Germinal center (tissue), 1 donor: ENCODE measurements at places on chromosomes 4 and X.

GRCh38 chr4:163382178-163382869 lies 38.6 kb downstream of the NPY5R start:
- DNase-seq, result no peak

GRCh38 chr4:84878090-84878489 lies 88.4 kb downstream of the WDFY3 start:
- DNase-seq, result no peak

DNA sequence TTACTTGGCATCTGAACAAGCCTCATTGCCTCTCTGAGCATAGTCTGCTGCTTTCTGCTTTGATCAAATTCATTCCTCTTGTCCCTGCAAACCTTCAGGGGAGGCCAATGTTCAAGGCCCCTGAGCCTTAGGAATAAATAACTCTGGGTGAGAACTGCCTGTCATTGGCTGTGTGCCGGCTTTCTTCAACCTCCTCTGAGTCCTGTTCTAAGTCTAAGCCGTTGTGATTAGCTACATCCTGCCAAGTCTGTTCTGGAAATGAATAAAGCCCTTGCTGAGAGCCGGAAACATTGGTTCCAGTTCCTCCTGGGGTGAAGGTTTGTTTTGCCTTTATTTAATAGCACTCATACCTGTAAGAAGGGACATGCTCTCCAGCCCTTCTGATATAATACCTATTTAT lies 13.8 kb downstream of the RNF4 start:
- DNase-seq, result peak; percentile 52

DNA sequence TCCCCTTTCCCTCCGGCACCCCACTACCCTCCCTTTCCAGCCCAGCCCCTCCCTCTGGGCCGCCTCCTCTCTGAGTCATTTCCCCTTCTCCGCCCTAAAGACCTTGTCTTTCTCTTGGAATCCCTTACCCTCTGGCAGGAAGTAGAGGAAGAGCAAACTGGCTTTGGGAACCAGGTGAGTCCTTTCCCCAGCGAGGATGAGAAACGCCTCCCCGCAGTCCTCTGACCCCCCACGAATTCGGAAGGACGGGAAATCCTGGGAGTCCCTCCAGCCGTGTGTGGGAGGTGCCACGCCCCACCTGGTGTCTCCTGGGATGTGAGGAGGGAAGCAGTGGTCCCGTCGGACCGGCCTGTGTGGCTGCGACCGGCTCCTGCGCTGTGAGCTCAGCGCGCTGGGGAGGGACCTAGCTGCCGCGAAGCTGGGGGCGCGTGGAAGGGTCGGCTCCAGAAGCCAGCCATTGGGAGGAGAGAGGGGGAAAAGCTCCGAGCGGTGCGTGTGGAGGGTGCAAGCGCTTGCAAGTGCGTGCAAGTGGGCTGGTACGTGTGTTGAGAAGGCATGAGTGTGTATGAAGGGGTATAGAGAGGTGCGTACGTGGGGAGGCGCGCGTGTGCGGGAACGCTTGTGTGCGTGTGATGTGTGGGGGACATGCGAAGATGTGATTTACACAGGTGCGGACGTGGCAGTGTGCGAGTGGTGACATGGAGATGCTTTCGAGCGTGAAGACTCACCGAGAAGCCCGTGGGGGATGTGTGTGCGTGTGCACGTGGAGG lies 46.3 kb downstream of the TEX13B start:
- no peak for DNase-seq

- DNase-seq, result no peak
Measured at GRCh38 chr4:42747971-42748370, 91.1 kb upstream of the ATP8A1 start.

GRCh38 chr4:81512757-81513501 lies 41.2 kb upstream of the RASGEF1B start:
- peak; percentile 24 for DNase-seq

- DNase-seq, result no peak
Measured at GRCh38 chrX:40966213-40966820, 118.9 kb upstream of the USP9X start.

DNA sequence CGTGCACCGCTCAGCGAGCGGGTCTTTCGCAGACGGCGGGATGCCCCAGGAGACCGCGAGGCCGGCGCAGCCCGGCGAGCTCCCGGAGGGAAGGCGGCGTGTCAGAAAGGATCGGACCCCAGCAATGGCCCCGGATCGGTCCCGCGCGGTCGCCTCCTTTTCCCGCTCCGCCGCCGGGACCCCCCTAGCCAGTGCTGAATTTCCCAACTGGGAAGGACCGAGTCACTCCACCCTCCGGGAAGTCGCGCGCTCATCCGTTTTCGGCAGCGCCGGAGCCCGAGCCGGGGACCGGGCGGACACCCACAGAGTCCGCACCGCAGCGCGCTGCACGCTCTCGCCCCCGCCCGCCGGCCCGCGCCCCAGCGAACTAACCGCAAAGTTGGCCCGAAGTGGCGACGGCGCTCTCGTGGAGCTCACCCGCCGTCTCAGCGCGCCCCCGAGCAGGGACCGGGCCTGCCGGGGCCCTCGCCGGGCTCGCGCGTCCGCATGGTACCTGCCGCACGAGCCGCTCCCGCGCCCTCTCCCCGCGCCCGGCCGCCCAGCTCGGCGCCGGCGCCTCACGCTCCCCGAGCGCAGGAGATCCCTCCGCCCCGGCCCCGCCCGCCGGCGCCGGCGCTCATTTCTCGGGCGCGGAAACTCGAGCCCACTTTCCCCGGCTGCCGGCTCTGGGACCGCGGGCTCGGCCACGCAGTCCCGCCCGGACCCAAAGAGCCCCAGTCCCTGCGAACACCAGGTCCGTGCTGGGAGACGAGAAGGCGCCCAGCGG lies at the start of gene FAT1:
Gene FAT1 (minus strand): TSS at position 565 of the 766 bp plus-strand sequence. CDS start 14,029 bp downstream, outside the sequence.
- no peak for DNase-seq
